GM23338 (cell line): ENCODE measurements at places on chromosomes 3 and 15. TPM values are rescaled to one million over a fixed set of nuclear protein-coding genes. Genes with fewer than 3 reads are reported as not detected.

The GOLGA8Q gene
- not detected in 2 replicates for total RNA-seq

The HTR3E gene
- total RNA-seq = not detected in 2 replicates

The ANKRD28 gene
- total RNA-seq = 61.3 and 63.7 TPM in 2 replicates

DNA sequence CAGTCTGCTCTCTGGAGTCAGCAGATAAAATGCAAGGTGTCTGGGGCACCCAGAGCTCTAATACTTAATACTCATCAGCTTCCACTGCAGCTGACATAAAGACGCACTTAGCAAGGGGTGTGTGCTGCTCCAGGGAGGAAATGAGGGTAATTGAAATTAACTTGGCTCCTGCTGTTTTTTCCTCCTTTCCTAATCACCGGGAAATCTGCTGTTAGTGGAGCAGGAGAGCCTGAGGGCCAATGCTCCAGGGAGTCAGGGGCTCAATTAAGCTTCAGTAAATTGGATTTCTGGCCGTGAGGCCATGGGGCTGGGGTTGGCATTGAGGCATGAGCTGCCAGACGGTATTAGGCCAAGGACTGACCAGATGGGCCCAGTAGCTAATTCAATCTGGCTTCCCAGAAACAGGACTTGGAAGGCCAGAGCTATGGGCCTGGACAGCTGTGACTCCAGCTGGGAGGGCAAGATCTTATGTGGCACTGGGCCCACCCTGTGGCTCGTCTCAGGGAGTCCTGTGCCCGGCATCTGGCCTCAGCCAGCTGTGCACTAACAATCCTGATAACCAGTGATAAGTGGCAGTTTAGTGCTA, 30.7 kb upstream of the CHRNB4 start:
- DNase-seq = peak; percentile 69
- H3K36me3 ChIP-seq = no peaks in the 10 kb centered on the region
- no peaks in the 10 kb centered on the region for H3K27me3 ChIP-seq
- H3K27ac ChIP-seq = no peak overlapping the region
- peaks cover 48% of the 10 kb centered on the region for H3K4me1 ChIP-seq

DNA sequence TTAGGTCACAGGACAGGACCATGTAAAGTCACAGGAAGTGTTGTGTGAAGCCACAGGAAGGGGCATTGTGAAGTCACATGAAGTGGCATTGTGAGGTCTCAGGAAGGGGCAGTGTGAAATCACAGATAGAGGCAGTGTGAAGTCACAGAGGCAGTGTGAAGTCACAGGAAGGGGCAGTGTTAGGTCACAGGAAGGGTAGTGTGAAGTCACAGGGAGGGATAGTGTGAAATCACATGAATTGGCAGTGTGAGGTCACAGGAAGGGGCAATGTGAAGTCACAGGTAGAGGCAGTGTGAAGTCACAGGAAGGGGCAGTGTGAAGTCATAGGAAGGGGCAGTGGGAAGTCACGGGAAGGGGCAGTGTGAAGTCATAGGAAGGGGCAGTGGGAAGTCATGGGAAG, 37.9 kb downstream of the GASK1A start:
- H3K4me3 ChIP-seq = no peak overlapping the region
- no peaks in the 10 kb centered on the region for H3K27me3 ChIP-seq
- no peaks in the 10 kb centered on the region for H3K36me3 ChIP-seq
- no peaks in the 10 kb centered on the region for H3K4me1 ChIP-seq
- DNase-seq = no peak
